ENCODE measurements at places on chromosomes 2 and 18.

DNA sequence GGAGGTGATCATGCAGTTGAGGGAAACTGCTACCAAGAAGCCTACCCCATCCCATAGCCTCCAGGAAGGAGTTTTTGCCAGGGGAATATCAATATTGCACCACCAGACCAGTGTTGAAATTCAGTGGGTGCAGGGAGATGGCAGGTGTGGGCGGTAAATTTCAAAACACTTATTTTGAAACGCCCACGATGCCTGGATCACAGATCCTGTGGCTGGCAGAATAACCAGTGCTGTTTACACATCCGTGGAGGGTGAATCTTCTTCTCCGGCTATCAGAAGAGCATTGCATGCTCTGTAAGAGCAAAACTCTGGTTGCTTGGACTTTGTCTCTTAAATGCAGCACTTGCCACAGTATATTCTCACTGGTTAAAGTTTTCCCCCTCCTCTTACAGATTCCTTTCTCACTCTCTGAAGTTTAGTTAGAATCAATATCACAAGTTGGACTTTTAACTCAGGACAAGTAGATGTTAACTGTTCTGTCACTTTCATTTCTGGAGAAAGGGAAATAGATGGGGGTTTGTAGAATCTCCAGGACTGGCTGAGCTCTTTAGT is 70.5 kb upstream of the ZCCHC2 start:
- no peak for DNase-seq

- no peak for DNase-seq
Measured at GRCh38 chr2:237429753-237430152, 15.8 kb upstream of the COL6A3 start.

GRCh38 chr2:165376571-165376975 is 92.9 kb upstream of the CSRNP3 start:
- no peak for DNase-seq

DNA sequence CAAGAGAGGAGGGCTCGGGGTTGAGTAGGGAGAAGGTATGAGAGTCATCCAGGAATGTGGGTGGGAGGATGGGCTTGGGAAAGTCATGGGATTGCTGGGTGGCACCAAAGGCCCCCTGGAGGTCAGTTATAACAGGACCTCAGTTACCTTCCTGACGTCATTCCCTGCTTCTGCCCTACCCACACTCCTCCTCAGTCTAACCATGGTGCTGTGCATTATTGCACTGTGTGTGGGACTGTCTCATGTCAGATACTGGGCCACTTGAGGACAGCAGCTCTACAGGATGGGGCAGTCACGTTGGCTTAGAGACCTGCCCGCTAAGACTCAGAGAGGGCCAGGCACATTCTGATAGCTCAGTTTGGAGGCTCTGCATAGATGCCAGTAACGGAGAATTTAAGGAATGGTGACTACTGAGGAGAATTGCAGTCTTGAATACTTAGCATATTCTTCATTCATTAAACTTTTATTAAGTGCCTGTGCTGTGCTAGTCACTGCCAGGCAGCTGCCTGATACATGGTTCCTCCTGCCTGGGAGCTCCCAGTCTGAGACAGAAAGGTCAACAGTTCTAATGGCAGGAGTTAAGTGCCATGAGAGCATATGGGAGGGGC is 90.5 kb downstream of the LAMA3 start:
- no peak for DNase-seq

GRCh38 chr18:67540559-67540958 is 24.0 kb upstream of the DSEL start:
- no peak for DNase-seq

GRCh38 chr2:82155469-82155868 is 1850.9 kb upstream of the LRRTM1 start:
- no peak for DNase-seq

DNA sequence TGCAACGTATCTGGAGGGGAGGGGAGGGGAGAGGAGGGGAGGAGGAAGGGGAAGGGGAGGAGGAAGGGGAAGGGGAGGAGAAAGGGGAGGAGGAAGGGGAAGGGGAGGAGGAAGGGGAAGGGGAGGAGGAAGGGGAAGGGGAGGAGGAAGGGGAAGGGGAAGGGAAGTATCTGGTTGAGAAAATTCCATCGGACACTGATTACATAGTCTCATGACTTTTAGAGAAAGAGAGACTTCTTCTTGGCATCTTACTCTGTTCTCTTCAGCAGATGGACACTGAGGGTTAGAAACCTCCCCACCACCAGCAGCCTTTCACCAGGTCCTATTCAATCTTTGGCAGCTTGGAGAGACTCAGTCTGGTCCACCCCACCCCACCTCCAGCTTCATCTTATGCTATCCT is 296.3 kb downstream of the TNS1 start:
- no peak for DNase-seq

DNA sequence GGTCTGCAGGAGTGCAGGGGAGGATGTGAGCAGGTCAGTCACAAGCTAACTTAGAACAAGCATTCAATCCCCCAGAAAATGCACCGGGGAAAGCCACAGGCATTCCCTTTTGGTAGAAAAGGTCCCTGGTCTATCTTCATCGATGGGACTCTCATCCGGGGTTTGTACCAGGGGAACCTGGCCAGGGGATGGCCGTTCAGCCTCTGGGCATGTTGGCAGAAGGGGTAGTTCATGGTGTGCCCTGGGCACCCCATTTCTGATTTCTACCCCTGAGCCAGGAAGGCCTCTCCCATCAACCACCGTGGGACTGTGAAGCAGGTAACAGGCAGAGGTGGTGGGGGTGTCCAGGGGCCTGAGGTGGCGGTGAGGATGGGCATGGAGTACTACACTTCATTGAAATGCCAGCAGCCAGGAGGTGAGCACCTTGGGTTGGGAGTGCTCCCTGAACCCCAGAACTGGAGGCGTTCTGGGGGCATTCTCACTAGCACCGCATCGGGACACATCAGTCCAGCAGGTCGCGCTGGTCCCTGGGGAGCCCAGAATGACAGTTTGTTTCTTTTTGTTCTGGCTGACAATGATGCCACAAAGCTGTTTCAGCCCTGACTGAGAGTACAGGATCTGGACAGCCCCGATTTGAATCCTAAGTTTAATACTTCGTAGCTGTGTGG is 172.3 kb downstream of the SMAD7 start:
- DNase-seq: no peak

- no peak for DNase-seq
Measured at GRCh38 chr2:225274751-225275150, 124.8 kb upstream of the NYAP2 start.

- DNase-seq: no peak
Measured at GRCh38 chr2:241848761-241849615, 9.7 kb downstream of the PDCD1 start.

GRCh38 chr2:227862227-227862740 is 9.1 kb upstream of the DAW1 start:
- DNase-seq: no peak

DNA sequence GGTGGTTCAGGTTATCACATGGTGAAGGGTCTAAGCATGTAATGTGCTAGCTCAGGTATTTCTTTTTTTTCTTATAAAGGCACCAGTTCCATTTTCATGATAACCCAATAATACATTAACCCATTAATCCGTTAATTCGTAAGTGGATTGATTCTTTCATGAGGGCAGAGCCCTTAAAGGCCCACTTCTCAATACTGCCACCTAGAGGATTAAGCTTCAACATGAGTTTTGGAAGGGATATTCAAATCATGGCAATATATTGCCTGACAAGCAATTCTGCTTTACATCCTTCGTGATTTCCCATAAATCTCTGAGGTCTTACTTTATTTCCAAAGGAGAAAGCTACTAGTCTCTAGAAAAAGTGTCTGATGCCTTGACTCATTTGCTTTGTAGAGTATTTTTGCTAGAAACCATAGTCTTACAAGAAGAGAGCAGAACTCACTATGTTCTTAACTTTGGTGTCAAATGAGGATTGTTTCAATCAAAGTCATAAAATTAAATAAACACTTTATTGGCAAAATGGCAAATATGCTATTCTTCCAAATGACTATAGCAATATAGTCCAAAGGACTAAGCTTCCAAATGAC is 271.3 kb downstream of the KCNS3 start:
- no peak for DNase-seq

GRCh38 chr18:25189391-25190185 is 162.4 kb downstream of the ZNF521 start:
- no peak for DNase-seq
